ENCODE measurements at places on chromosomes 5 and 9.

DNA sequence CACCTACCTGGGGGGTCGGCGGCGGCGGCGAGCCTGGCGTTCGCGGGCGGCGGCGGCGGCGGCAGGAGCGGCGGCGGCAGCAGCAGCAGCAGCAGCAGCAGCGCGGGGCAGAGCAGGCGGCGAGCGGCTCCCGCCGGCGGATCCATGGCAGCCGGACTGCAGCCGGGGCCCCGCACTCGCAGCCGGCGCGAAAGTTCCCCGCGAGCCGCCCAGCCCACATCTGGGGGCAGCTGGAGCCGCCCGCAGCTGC, 153 bp downstream of the ADAMTS2 start:
- peak; percentile 43 for DNase-seq

GRCh38 chr9:100474924-100475276, 2.0 kb downstream of the TMEFF1 start:
- DNase-seq: no peak

DNA sequence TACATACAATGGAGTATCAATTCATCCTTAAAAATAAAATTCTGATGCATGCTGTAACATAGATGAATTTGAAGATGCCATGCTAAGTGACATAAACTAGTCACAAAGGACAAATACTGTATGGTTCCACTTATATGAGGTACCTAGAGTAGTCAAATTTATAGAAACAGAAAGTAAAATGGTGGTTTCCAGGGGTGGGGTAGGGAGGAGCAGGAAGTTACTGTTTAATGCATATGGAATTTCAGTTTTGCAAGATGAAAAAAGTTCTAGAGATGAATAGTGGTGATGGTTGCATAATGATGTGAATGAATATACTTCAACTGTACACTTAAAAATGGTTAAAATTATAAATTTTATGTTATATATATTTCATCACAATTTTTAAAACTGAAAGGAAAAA, 57.3 kb upstream of the FNIP1 start:
- DNase-seq: no peak

DNA sequence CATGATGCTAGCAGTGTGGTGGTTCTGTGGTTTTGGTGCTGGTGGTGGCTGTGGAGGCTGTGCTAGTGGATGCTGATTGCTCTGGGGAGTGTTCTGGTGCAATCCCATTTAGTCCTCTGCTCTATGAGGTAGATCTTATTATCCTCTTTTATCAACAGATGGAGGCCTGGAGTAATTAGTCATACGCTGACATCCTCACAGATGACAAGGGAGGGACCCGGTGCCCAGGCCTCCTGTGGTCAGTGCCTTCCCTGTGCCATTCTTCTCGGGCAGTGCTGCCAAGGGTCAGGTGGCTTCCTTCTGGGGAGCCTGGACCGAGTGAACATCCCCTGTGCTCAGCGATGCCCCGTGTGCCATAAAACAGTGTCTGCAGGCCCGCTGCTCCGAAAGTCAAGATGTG, 74.5 kb downstream of the COL5A1 start:
- no peak for DNase-seq

DNA sequence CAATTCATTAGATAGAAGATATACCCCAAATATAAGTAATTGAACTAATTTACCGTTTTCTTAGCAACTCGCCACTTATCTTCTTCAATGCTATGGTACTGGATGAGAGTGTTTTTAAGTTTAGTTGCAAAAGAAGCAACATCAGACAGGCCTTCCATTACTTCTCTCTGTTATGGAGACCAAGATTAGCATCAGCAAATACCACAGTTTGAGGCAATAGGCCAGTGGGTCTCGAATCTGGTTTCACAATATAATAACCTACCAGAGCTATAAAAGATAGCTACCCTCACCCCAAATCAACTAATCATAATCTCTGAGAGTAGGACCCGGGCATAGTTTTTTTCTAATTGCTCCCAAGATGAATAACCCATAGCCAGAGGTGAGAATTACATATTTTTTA, 5.1 kb downstream of the STARD4 start:
- DNase-seq: no peak

- DNase-seq: no peak
These were observed 1398.7 kb downstream of the PTPRD start for GRCh38 chr9:9214066-9214465.

GRCh38 chr9:93148721-93149120, 14.7 kb upstream of the NINJ1 start:
- no peak for DNase-seq

GRCh38 chr9:23559522-23559921, 266.5 kb downstream of the ELAVL2 start:
- DNase-seq: no peak

DNA sequence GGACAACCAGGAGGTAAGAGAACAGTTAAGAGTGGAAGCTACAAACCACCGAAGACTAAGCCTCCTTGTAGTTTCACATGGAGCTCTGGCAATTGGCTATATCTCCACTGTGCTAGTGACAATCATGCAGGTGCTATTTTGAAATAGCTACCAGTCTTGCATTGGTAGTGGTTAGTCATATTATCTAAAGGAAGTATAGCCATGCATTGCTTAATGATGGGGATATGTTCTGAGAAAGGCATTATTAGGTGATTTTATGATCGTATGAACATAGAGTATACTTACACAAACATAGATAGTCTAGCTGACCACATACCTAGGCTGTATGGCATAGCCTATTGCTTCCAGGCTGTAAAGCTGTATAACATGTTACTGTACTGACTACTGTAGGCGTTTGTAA, 28.4 kb downstream of the HSDL2 start:
- no peak for DNase-seq

GRCh38 chr9:3125602-3126405, 281.9 kb upstream of the PUM3 start:
- DNase-seq: no peak

DNA sequence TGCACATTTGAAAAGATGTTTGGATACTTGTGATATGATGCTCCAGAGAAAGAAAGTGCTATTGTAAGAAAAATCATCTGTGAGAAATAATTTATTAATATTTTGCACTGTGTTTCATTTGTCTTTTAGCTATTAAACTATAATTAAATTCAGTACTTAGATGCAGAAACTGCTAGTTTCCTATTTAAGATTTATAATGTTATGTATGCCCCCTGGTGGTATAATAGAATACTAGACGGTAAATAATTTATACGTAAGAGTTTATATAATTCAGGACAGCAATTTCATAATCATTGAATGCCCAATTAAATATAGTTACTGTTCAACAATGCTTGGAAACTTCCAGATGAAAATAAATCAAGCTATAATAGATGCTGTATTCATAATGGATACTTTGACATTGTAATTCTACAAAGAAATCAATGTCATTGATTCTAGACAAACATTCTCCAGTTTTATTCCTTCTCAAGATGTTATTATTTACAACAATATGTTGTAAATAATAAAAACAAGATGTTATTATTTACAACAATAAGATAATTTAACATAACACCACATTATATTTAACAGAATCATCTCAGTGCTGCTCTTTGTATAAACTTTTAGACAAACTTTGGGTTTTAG, 101.0 kb downstream of the TMEM232 start:
- DNase-seq: no peak

DNA sequence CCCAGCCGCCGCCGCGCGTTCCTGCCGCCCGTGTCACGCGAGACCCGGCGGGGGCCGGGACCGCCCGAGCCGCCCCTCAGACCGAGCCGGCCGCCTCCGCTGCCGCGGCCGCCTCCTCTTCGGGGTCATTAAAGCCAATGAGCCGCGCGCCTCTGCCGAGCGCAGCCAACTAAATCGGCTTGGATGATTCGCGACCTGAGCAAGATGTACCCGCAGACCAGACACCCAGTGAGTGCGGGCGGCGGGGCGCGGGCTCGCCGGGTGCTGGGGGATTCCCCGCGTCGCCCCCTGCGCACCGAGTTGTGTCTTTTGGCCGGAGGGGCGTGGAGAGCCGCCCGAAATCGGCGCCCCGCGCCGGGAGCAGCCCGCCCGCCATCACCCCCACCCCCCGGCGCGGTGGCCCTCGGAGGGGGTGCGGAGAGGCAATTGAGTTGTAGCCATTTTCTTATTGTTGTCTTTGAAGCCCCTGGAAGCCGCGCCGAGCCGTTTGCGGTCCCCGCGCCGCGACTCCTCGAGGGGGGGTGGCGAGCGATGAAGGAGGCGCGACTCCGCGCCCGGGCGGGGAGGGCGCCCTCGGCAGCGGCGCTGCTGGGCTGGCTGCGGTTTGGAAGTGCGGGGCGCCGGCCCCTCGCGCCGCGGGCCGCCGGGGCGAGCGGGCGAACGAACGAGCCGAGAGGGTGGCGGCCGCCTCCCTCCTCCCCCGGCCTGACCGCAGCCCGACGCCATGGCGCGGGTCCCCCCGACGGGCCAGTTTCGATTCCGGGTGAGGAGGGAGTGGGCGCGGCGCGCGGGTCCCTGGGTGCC, 1.0 kb downstream of the TLE4 start:
- DNase-seq: no peak

DNA sequence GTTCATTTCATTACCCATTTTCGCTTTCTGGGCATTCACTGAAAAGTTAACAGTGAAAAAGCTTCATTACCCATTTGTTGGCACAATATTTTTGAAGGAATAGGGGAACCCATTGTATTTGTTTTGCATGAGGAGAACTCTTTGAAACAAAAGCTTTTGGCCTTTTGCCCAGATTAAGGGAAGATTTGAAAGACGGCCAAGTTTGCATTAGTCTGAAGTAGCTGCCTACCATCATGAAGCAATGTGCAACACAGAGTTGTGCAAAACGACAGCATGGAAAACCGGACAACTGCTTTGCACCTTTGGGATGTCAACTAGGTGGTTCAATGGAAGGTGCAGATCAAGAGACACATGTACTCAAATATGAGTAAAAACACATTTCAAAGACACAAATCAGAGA, 84.9 kb downstream of the TRPM3 start:
- no peak for DNase-seq

DNA sequence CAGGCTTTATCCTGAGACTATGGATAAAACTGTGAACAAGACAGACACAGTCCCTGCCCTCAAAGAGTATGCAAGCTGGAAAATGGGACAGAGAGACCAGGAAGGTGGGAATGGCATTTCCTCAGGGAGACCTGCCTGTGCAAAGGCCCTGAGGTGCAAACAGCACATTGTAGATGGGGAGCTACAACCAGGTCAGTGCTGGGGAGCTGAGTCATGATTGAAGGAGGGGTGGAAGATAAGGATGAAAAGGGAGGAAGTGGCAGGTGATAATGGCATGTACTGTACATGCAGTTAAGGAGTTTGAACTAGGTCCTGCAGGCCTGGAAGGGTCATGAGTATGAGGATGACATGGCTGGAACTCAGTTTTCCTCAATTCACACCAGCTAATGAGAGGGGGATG, 75.5 kb upstream of the BOD1 start:
- no peak for DNase-seq

GRCh38 chr5:125575171-125575890, 828.9 kb upstream of the ZNF608 start:
- no peak for DNase-seq

- DNase-seq: no peak
These were observed 38.8 kb downstream of the PAEP start for GRCh38 chr9:135600296-135600817.

DNA sequence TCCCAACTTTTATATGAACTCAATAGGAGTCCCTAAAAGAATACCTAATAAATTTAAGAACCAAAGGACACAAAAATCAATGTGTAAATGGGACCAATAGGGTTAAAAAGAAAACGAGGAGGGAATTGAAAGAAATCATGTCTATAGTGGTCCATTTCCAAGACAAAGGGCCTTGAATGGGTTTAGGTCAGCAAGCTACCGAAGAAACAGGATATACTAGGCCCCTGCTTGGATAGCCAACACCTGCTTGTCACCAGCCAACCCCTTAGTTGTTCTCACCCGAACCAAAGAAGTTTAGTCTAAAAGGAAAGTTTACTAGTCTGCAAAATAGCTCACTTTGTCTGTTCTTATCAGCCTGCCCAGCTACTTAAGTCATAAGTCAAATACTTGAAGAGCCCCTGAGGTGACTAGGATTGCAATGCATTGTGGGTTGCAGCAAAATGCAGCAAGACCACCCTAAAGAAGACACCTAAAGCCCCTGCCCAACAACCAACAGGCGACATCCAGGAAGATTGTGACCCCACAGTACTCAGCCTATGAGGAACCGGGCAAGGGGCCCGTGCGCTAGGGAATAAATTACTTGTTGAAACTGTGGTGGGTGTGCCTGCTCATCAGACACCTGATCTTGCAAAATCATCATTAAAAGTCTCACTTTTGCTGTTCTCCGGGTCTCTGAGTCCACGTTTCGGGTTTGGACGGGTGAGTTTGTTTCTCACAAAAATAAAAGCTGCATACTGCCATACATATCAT, 183.9 kb upstream of the PPP1R26 start:
- no peak for DNase-seq

DNA sequence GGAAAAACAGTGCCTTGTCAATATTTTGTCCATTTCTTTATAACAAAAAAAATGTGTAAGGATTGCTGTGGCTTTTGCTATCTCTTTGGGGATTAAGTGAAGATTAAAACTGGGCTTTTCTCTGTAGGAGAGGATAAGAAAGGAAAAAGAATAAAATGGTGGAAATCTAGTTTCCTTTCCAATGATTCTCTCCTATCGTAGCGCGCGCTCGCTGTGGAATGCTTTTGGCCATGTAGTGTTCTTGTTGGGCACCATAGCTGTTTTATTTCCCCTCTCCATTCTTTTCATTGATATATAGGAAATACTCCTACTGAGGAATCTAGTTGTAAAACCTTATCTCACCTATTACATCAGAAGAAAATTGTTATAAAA, 1.5 kb downstream of the STXBP1 start:
- DNase-seq: no peak

DNA sequence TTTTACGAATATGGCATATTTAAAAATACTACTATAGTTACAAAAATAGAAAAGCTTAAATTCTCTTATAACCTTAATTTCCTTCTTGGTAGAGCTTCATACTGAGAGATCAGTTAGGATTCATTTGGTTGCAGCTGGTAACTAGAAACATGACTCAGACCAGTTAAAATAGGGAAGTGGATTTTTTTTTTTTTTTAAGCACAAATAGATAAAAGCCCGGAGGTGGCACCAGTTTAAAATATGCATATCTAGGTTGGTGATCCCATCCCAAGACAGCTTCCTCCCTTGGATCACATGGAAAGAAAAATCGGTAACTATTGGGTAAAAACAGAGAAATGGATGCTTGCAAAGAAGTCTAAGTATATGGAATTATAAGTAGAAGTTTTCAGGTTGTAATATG, 1634.3 kb downstream of the MAT2B start:
- no peak for DNase-seq

DNA sequence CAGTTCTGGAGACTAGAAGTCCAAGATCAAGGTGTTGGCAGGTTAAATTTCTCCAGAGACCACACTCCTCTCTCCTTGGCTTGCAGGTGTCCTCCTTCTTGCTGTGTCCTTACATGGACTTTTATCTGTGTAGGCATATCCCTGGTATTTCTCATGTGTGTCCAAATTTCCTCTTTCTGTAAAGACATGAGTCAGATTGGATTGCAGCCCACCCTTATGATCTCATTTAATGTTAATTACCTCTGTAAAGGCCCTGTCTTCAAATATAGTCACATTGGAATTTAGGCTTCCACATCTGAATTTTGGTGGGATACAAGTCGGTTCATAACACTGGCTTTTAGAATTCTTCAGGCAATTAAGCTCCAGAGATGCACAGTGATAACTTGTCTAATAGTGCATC, 322.2 kb upstream of the GRIA1 start:
- DNase-seq: no peak

- DNase-seq: no peak
These were observed 36.9 kb upstream of the PIP5K1B start for GRCh38 chr9:68668127-68668526.

GRCh38 chr5:14086261-14086660, 56.9 kb upstream of the TRIO start:
- DNase-seq: no peak

All from T1000 (cell line).